CD8-positive, alpha-beta memory T cell (primary cell): ENCODE measurements at places on chromosomes 2 and 18.

GRCh38 chr2:218975060-218975777, 9.8 kb downstream of the FEV start:
- no peak for DNase-seq

DNA sequence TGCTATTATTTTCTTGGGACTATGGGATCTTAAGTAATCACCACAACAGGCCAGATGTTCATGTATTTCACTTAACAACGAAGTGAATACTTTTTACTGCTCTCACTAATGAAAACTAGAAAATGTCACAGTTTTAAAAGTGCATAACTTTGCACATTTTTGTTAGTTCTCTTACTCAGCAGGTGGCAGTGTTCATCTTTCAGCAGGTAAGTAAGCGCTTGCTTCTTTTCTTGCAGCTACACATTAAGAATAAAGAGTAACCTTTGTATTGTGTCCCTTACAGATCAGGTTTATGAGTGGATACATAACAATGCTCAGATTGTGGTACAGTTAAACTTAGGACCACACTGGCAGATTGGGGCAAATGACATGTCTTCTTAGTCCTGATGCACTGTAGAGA, 61.0 kb downstream of the DAW1 start:
- no peak for DNase-seq

- DNase-seq = peak; percentile 67
These were observed 184.9 kb downstream of the UBE2E3 start for GRCh38 chr2:181165199-181165868.

DNA sequence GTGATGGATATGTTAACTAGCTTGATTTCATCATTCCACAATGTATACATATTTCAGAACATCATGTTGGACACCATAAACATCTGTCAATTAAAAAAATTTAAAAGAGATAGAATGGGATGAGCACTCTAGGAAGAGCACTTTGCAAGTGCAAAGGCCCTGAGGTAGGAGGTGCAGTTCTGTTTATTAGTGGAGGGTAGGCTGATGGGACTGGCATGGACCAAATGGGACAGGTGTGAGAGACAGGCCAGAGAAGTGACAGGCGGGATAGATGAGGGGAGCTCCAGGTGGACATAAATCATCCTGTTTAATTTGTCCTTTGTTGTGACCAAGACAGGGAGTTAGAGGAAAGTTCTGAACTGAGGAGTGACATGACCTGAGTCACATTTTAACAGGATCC, 477.9 kb downstream of the TSN start:
- DNase-seq = no peak

- DNase-seq = no peak
These were observed 218.1 kb downstream of the TWIST2 start for GRCh38 chr2:239065962-239066361.

GRCh38 chr2:234716271-234716670, 219.4 kb upstream of the ARL4C start:
- DNase-seq = no peak

GRCh38 chr2:176018708-176019107, 16.6 kb upstream of the LNPK start:
- no peak for DNase-seq

DNA sequence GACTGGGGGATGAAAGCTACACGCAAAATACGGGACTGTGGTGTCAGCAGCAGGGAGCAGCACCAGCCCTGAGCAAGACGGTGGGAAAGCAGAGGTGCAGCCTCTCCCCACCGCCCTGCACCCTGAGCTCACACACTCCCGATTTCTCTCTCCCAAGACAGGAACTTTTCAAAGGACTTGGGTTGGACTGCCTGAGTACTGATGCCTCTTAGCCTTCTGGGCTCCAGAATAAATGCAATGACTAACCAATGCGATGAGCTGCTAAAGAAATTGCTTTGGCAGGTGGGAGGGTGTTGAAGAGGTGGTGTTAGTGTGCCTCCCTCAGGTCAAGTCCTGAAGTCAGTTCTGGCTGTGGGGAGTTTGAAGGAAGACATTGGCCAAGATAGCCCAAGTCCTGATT, 9.6 kb downstream of the TRIM54 start:
- no peak for DNase-seq

DNA sequence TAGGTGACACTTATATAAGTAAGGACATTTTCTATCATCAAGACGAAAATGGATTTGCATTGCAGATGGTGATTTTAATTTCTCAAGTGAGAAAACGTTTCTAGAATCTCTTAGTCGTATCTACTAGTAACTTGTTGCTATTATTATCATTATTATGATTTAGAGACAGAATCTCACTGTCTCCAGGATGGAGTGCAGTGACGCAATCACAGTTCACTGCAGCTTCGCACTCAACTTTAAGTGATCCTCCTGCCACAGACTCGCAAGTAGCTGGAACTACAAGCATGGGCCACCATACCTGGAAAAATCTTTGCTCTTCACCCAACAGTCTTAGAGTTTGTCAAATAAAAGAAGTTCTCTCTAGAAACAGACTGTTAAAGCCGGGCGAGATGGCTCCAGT, 37.6 kb upstream of the DDX18 start:
- no peak for DNase-seq

- no peak for DNase-seq
These were observed 80.3 kb downstream of the DYNAP start for GRCh38 chr18:54671291-54671881.

- DNase-seq = no peak
These were observed 67.1 kb upstream of the KCNE4 start for GRCh38 chr2:222984908-222985307.

DNA sequence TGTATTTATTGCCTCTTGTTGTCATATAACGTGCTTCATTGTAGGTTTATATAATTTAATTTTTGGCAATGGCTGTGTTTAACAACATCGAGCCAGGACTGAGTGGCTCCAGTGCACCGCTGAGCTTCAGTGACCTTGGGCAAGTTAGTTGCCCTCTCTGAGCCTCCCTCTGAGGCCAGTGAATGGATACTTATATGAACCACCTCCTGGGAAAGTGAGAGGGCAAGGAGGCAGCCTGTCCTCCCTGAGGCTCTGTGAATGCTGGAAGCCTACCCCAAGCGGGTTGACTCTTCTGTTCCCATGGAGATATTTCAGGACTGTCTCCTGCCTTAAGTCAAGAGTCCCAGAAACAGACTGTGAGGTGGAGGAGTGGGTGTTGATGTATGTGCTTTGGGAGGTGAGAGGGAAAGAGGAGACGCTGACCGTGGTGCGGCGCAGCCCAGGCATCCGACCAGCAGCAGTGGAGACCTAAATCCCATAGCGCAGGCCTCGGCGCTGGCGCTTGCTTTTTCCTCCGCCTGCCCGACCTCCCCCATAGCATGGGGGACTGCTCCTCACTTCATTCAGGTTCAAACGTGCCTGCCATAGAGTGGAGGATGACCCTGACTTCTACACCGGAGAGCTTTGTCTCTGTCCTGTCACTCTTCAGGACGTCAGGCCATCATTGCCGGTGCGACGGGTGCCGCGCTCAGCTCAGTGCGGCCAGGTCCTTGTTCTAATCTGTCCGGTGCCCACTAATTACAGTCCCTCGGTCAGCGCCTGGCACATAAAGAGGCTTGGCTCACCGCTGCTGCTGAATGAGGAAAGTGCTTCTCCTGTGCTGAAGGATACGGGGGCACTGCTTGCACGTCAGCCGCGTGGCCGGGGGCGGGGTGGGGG, 167.3 kb upstream of the HS6ST1 start:
- DNase-seq = no peak

DNA sequence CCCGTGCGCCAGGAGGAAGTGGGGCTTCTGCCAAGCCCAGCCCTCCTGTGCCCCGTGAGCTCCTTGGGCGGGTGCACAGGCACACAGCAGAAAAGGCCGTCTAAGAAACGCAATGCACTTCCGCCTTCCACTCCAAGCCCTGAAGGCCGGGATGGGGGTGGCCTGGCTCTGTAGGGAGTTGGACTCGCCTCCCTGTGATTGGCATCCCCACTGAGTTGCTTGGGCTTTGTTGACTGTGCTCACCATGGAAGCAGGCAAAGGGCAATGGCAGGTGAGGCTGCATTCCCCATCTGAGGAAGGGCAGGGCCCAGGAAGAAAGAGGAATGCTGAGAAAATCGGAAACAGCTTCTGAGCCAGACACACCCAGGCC, 66.8 kb downstream of the CRACDL start:
- no peak for DNase-seq

DNA sequence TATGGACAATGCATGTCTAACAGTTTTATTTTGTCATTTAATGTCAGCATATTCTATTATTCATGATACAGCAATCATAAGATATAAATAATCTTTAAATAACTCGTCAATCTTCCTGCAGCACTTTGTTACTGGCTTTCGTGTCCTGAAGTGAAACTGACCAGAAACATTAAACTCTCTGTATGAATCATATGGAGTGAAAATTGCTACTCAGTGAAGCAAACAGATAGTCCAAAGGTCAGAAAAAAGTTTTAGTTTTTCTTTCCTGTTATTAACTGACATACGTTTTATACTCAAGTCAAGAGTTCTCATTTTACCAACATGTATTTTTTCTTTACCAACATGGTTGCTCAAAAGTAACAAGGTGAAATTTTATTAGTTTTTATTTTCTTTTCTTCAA, 106.8 kb upstream of the GALNT5 start:
- DNase-seq = no peak

- no peak for DNase-seq
These were observed 50.0 kb downstream of the R3HDM1 start for GRCh38 chr2:135581282-135581681.

DNA sequence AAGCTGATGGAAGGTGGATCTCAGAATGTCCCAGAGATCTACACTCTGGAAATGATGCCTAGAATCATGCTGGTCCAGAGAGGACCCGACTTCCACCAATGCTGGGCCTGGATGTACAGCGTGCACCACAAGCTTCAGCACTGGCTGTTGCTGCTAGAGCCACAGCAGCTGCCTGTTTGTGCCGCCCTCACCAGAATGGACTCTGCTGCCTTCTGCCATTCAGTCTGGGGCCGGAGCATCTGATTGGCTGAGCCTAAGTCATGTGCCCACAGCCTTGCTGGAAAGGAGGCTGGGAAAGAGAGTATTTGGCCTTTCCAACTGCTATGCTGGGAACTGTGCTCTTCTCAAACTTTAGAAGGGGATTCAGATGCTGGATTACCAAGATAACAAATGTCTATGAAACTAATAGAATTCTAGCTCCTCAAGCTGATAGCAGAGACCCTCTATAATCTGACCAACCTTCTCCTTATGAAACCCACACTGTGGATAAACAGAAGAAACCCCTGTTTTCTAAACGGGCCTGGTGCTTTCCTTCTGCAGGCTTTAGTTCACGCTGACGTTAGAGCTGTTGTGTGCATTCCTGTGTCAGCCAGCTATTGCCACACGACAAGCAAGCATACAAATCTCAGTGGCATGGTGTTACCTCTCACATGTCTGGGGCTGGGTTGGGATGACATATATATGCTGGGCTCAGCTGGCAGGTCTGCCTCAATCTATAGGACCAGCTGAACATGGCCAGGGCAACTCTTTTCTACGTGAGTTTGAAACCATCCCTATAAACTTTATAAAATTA, 4.1 kb upstream of the LOXHD1 start:
- no peak for DNase-seq

- DNase-seq = peak; percentile 40
These were observed 129.7 kb downstream of the RTP5 start for GRCh38 chr2:241999184-241999583.

- DNase-seq = no peak
These were observed 29.3 kb downstream of the EFHD1 start for GRCh38 chr2:232662486-232663260.

GRCh38 chr2:128361376-128362131, 42.9 kb upstream of the HS6ST1 start:
- DNase-seq = no peak

DNA sequence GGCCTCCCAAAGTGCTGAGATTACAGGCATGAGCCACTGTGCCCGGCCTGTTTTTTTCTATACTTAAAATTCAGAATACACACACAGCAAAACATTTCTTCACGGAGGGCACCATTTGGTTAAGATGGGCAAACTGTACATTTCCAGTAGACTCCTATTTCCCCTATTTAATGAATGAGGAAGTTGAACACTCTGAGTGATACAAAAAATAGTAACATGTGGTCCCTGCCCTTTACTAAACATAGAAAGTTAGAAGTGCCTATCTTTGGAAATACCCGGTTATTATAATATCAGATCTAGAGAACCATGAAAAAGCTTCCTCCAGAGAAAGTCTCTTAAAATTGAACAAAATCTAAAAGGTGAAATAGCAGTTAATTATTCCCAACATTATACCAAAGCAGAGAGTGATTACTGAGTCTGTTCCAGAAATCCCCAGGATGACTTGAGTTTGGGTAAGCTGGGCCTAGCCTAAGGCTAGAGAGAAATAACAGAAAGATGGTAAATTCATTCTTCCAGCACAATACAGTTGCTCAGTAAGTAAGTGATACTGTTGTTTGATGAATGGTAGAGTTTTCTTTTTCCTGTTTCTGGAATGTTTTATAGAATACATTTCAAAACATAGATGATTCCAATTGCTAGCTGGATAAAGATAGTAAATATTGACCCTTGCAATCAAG, 23.3 kb upstream of the RMC1 start:
- no peak for DNase-seq

DNA sequence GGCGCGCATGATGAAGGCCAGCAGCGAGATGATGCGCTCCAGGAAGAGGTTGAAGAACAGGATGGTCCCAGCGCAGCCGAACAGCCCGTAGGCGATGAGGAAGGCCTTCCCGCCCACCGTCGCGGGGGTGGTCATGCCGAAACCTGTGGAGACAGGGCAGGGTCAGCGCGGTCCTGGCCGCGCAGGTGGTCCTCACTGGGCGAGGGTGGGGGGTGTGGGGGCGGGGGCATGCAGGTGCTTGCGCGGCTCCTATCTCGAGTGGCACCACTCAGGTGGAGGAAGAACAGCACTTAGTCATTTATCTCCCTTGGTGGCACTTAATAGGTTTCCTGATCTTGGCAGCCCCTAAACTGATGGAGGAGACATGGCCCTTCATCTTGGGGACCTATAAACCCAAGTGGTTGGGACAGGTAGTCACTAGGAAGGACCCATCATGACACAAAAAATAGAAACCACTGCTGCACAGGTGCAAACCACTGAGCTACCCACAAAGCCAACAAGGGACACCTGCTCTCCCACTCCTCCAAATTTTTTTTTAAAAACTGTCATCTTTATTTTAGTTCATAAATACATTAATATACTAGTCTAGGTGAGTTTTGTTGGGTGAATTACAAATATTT, 118.8 kb downstream of the MSH2 start:
- DNase-seq = no peak

- no peak for DNase-seq
These were observed 6.0 kb downstream of the IGFBP5 start for GRCh38 chr2:216689397-216689796.

- DNase-seq = no peak
These were observed 318.7 kb downstream of the NOL4 start for GRCh38 chr18:33906046-33906445.

DNA sequence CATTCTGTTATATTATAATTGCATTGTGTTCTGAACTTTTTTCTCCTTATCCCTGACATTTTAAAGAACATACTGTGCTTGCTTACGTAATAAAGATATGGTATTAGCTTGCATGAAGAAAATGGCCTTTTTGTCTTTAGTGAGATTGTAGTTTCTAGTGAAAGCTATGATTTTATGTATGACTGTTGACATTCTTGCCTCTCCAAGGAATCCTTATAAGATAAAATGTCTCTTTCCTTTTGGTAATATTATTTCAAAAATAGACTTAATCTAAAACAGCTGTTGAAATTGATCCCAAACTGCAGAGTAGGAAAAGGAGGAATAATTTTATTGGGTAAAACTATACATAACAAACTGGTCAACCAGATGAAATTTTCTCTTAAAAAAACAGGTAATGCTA, 40.8 kb upstream of the CCDC102B start:
- no peak for DNase-seq

- no peak for DNase-seq
These were observed 2036.1 kb upstream of the LRRTM1 start for GRCh38 chr2:82340578-82341053.
